Fibroblast of skin of scalp (primary cell): ENCODE measurements at places on chromosomes 3 and 15.

DNA sequence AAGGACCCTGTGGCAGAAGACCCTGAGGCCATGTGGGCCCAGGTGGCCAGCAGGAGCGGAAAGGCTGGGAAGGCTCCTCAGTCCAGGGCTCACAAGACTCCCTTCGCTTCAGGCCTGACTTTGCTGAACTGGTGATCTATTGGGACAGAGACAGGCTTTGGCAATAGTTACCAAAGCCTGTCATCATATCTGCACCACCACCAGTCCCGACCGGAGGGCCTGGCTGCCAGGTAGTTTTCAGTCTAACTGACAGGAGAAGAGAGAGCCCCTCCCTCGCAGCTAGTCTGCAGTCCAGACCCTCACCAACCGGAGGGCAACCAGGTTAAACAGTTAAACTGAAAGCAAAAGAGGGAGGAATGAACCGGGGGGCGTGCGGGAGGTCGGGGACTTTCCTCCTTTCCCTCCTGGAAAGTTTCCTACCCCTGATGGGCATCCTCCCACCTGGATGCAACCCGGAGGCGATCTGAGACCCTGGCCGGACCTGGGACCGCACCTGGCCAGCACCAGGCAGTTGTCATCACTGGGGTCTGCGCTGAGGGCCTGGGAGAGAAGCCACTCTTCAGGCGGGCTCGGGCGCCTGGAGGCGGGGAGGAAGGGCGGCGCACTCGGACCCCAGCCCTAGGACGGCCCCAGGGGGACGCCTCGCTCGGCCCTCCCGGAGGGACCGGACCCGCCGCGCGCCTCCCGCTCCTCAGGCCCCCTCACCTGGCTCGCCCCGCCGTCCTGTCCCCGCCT lies 435 bp downstream of the RAB27A start:
- DNase-seq: peak; percentile 26

DNA sequence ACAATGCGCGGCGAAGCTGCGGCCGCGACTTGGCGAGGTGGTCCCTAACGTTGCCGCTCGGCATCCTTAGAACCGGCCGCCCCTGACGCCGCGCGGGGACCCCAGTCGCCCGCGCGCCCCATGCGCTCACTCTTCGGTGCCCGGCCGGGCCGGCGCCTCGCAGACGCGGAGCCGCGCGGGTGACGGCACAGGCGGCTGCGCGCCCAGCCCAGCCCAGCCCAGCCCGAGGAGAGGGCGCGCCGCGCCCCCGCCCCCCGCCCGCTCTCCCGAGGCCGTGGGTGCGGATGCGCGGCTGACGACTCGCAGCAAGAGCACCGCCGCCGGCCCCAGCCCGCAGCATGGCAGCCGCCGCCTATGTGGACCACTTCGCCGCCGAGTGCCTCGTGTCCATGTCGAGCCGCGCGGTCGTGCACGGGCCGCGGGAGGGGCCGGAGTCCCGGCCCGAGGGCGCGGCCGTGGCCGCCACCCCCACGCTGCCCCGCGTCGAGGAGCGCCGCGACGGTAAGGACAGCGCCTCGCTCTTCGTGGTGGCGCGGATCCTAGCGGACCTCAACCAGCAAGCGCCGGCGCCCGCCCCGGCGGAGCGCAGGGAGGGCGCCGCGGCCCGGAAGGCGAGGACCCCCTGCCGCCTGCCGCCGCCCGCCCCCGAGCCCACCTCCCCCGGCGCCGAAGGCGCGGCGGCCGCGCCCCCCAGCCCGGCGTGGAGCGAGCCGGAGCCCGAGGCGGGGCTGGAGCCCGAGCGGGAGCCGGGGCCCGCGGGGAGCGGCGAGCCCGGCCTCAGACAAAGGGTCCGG lies 437 bp downstream of the KLF13 start:
- DNase-seq: peak; percentile 71

GRCh38 chr3:142863010-142863817 lies 25.7 kb downstream of the PCOLCE2 start:
- DNase-seq: peak; percentile 48

- DNase-seq: no peak
Observed at GRCh38 chr3:160279657-160280056, 54.4 kb downstream of the C3orf80 start.

DNA sequence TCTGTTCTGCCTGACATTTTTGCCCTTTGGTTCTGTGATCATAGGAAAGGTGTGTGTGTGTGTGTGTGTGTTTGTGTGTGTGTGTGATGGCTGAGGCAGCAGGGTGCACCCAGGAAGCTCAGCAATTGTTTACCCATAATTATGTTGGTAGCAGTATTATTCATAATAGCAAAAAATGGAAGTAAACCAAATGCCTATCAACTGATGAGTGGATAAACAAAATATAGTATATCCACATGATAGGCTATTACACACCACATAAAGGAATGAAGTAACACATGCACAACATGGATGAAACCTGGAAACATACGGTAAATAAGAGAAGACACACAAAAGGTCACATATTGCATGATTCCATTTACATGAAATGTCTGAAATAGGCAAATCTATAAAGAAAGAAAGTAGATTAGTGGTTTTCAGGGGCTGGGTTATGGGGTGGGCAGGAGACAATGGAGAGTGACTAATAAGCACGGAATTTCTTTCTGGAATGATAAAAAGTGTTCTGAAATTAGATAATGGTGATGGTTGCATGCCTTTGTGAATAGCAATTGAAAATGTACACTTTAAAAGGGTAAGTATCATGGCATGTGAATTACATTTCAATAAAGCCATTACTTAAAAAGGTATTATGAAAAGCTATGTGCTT lies 167.2 kb downstream of the POLR2M start:
- peak; percentile 85 for DNase-seq

GRCh38 chr3:194938845-194939531 lies 253.3 kb downstream of the FAM43A start:
- no peak for DNase-seq

- no peak for DNase-seq
Observed at GRCh38 chr3:184619787-184620430, 58.3 kb downstream of the EPHB3 start.

GRCh38 chr3:101069901-101070798 lies 76.9 kb upstream of the ABI3BP start:
- no peak for DNase-seq

DNA sequence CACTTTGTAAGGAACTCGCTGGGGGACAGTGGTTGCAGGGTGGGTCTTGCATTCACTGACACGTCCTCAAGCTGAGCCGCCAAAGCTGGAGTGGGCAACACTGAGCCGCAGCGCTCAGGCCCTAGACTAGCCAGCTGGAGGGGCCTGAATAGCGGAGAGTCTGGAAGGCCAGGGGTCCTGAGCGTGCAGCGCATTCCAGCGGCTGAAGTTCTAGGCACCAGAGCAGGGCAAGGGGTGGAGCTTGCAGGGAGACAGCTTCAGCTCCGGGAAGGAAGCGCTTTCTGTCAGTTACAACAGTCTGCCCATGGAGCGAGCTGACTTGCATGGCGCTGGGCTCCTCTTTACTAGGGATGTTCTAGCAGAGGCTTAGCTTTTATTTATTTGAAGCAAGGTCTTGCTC lies 2.7 kb downstream of the MAP6D1 start:
- DNase-seq: no peak

GRCh38 chr15:27293607-27294006 lies 322.6 kb downstream of the GABRG3 start:
- no peak for DNase-seq

- DNase-seq: no peak
Observed at GRCh38 chr3:10280571-10280970, 12.2 kb downstream of the GHRL start.

- DNase-seq: no peak
Observed at GRCh38 chr15:65330934-65331645, 26.6 kb downstream of the RNU5B-1 start.

DNA sequence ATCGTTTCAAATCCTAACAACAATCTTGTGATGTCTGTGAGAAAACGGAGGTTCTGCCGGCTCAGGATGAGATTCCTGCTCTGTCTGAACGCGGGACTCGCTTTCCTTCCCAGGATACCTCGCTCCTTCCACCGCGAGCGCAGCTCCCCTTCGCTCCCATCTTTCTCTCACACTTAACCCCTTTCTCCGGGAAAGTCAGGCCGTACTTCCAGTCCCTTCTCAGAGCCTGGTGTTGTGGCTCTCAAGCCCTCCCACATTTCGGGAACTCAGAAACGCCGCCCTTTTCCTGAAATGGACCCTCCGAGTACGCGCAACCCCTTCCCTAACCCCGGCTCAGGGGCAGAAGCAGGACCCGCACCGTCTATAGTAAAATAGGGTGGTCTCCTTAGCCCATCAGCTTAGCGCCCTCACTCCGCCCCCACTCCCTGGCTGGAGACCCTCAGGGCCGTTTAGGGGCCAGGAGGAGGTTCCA lies 378 bp upstream of the FEM1B start:
- peak; percentile 67 for DNase-seq

GRCh38 chr3:143184099-143184498 lies 64.5 kb downstream of the CHST2 start:
- DNase-seq: no peak

- no peak for DNase-seq
Observed at GRCh38 chr15:95681836-95682544, 648.5 kb upstream of the NR2F2 start.

- peak; percentile 47 for DNase-seq
Observed at GRCh38 chr3:83523470-83524073, 1435.2 kb upstream of the CADM2 start.

GRCh38 chr3:158768881-158769543 lies 32.8 kb upstream of the MFSD1 start:
- DNase-seq: peak; percentile 92

DNA sequence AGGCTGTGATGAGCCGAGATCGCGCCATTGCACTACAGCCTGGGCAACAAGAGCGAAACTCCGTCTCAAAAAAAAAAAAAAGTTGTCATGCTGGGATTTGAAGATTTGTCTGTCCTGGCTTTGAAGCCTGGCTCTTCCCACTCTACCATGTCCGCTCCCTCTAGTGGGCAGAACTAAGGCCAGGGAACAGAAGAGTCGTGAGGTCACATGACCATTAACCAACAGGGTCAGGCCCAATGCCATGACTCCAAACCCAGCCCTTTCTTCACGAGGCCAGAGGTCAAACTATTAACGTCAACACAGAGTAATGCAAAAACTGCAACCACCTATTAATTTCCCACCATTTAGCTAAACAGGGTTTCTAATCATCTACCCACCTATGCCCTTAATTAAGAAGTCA lies 212.1 kb downstream of the ADAMTS17 start:
- DNase-seq: no peak

GRCh38 chr3:23128655-23129054 lies 74.5 kb upstream of the UBE2E2 start:
- DNase-seq: no peak

DNA sequence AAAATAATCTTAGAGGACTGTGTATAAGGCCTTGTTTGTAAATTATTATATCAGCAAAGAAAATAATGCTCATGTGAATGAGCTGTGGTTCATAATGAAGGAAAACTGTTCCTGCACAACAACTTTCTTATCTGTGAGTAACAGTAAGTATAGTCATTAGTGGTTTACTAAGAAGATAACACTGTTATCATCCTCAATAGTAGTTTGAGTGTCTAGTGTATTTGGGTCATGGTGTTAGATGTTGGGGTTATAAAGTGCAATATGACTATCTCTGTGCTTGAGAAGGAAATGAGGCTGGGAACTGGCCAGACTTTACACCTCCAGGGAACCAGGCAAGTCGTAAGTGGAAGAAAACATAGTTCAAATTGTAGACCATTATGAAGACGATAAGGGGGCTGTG lies 15.6 kb downstream of the VPS8 start:
- no peak for DNase-seq

DNA sequence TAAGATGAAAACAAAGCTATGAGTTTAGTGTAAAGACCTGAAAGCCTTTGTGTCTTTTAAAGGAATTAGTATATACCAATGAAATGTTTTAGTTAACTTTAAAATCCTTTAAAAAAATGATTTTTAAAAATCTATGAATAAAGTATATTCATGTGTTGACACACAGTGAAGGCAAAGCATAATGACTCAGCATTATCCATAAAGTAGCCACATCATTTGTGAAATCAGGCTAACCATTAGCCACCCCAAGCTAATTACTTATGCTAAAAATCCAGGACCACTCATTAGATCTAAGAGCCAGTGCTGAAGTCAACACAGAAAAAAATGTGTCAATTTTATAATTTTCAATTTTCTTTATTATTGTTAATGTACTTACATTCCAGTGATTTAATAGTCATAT lies 310.2 kb downstream of the TBC1D5 start:
- peak; percentile 16 for DNase-seq

DNA sequence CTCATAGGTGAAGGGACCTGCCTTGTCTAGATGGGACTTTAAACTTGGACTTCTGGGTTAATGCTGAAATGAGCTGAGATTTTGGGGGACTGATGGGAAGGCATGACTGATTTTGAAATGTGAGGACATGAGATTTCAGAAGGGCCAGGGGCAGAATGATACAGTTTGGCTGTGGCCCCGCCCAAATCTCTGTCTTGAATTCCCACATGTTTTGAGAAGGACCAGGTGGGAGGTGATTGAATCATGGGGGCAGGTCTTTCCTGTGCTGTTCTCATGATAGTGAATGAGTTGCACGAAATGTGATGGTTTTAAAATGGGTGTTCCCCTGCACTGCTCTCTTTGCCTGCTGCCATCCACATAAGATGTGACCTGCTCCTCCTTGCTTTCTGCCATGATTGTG lies 42.8 kb downstream of the ILDR1 start:
- no peak for DNase-seq

GRCh38 chr3:107524841-107525643 lies 2.3 kb downstream of the BBX start:
- peak; percentile 54 for DNase-seq

GRCh38 chr3:187914231-187914630 lies 169.0 kb upstream of the BCL6 start:
- DNase-seq: no peak

DNA sequence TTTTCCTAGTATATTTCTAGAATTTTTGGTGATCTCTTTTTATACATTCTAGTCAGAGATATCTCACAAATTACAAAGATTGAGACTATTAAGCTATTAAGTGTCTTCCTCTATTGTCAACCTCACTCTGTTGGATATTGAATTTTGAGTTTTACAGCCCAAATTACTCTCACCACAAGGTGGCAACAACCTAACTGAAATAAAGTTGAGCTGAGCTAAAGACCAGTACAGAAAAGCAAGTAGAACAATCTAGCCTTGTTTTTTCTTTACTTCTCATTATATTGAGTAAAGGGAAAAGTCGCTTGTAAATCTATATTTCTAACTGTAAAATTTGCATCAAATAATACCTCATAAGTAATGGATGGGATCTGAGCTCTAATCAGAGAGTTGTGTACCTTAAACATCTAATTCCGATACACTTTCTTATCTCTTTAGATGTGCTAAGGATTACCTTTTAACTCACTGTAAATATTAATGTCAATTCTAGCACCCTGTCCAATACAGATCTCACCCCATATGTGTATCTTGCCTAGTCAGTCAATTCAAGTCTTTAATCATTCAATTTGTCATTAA lies 13.6 kb upstream of the COMMD2 start:
- peak; percentile 57 for DNase-seq

- no peak for DNase-seq
Observed at GRCh38 chr3:112333381-112334317, 693 bp downstream of the CD200 start.

GRCh38 chr15:101712078-101712477 lies 12.2 kb downstream of the TARS3 start:
- DNase-seq: no peak

- no peak for DNase-seq
Observed at GRCh38 chr15:31563421-31563820, 236.8 kb downstream of the KLF13 start.
